ENCODE measurements at places on chromosomes 1 and 21. TPM values are rescaled to one million over a fixed set of nuclear protein-coding genes. Genes with fewer than 3 reads are reported as not detected.

DNA sequence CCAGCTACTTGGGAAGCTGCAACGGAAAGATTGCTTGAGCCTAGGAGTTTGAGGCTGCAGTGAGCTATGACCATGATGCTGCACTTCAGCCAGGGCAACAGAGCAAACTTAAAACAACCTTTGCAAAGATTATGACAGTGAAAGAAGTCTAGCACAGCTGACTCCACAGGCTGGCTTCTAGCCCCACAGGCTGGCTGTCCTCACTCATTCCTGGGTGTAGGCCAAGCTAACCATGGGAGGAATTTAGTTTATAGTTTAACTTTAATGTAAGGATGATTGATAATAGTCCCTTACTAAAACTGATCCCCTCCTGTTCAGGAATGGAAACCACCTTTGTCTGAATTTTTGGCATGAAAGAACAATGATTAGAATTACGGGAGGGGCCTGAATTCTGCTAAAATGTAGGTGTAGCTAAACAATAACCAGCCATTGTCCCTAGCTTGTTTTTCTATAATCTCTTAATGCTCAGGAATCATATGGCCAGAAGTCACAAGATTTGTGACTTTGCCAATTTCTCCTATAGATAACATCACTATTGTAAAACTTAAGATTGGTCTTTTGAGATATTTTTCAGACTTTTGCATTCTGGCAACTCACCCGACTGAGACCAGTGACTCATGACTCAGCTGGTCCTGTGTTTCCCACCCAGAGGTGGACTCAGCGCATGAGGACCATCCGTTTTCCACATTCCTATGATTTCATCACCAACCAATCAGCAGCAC lies 28.1 kb upstream of the SGIP1 start:
- DNase-seq: no peak

GRCh38 chr1:116431870-116432500 lies 58.9 kb downstream of the ATP1A1 start:
- no peak for DNase-seq

DNA sequence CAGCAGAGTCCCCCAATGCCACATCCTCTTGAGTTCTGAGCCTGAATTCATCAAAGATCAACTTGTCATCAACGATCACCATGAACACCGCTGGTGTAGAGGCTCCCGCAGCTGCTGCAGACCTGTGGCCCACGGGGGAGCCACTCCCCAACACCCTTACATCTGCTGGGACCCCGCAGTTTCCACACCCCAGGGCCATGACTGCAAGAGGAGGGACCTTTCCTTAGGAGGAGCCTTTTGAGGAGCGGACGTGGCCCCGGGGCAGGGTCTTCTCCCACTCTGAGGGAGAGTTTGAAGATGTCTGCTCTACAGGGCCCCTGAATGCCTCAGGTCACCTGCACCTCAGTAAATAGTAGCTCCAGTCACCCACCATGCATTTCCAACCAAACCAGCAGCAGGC lies 2.7 kb downstream of the PRDM15 start:
- no peak for DNase-seq

Gene SMYD2
- total RNA-seq: 41.6 TPM

GRCh38 chr1:90476411-90476810 lies 240.7 kb downstream of the BARHL2 start:
- no peak for DNase-seq

Gene OVAAL
- not detected for total RNA-seq
